ENCODE measurements at places on chromosomes 11 and 22.

- no peak for DNase-seq
These were observed 114.1 kb downstream of the ADAMTS15 start for GRCh38 chr11:130562549-130562948.

DNA sequence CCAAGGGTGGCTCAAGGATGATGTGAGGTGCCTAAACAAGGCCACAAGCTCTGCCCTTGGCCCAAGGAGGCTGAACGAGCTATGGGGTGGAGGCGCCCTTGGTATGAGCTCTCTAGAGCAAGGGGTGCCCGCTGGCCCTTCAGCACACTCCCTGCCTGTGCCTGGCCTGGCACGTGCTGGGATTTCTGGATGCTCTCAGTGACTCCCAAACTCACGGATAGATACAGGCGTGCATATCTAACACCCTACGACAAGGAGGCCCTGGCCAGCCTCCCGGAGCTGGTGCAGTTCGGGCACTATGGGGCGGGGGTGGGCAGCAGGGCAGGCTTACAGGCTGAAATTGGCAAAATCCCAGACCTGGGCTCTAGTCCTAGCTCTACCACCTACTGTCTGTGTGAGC lies 30.6 kb downstream of the SCUBE1 start:
- no peak for DNase-seq

DNA sequence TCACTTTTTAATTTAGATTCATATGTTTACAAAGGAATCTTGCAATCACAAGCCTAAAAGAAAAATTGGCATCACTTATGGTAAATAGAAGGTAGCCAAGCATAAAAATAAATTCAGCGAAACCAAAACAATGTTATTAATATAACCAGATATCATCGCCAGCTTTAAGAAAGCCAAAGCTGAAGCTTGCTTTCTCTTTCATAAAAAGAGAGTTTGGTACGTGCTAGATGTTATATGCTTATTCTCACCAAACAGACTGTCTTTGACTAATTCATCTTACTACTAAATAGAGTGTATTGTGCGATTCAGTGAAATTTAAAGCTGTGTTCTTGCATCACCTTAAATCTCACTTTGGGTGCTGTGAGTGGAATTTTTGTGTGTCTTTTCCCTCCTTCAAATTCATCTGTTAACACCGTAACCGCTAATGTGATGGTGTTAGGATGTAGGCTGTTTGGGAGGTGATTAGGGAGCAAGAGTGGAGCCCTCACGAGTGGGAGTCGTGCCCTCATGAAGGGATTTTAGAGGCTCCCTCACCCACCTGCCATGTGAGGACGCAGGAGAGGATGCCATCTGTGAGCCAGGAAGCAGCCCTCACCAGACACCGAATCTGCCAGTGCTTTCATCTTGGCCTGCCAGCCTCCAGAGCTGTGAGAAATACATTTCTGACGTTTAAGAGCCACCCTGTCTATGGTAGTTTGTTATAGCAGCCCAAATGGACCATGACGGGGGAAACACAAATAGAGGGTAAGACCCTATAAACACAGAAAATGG lies 134.1 kb upstream of the TMEM45B start:
- no peak for DNase-seq

- no peak for DNase-seq
These were observed 161.3 kb downstream of the DDX10 start for GRCh38 chr11:108826136-108826535.

DNA sequence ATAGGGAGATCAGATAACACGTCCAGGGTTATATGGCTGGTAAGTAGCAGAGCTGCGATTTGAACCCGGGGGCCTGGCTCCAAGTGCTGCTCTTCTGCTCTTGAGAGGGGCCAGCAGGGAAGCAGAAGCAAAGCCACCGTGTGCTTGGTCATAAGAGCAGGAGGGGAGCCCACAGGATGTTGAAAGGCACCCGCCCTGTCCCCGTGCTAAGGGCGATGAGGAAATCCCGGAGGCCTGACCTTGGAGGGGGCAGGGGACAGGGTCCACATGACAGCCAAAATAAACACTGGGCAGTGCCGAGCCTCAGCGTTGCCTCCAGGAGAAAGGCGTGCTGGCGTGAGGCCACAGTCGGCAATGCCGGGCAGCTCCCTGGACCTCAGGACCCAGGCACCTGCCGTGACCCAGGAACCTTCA lies 28.8 kb downstream of the TOM1 start:
- no peak for DNase-seq

DNA sequence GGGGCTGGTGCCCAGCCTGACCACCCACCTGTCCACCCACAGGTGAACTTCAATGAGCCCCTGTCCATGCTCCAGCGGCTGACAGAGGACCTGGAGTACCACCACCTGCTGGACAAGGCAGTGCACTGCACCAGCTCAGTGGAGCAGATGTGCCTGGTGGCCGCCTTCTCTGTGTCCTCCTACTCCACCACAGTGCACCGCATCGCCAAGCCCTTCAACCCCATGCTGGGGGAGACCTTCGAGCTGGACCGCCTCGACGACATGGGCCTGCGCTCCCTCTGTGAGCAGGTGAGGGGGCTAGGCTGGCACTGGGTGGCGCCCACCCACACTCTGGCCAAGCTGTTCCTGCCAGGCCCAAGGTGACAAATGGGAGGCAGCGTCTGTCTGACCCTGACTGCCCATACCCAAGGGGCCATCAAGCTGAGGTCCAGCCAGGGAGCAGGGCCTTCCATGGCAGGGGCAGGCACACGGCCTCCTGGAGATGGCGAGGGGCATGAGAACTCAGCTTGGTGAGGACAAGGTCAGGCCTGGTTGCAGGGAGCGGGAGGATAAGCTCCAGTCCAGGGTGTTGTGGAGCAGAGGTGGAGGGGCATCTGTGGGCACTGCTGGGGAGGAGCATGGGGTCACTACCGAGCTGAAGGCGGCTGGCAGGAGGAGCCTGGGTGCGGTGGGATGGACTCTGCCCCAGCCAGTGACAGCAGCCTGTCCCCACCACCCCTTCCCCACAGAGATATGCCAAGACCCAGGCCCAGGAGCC lies 77.7 kb downstream of the MORC2 start:
- peak; percentile 23 for DNase-seq

- no peak for DNase-seq
These were observed 26.3 kb downstream of the PRCP start for GRCh38 chr11:82873919-82874333.

DNA sequence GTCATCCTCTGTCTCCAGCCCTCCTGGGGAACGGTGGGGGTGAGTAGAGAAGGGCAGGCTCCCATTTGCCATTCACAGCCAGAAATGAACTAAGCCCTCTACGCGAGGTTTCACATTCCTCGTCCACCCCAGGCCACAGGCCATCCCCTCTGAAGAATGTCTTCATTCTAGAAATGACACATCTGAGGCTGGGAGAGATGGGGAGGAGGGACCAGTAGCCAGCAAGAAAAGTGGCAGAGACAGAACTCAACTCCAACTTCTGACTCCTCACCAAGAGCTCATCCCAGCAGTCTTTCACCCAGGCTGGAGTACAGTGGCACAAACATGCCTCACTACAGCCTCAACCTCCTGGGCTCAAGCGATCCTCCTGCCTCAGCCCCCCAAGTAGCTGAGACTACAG lies 3.4 kb downstream of the CTSF start:
- no peak for DNase-seq

DNA sequence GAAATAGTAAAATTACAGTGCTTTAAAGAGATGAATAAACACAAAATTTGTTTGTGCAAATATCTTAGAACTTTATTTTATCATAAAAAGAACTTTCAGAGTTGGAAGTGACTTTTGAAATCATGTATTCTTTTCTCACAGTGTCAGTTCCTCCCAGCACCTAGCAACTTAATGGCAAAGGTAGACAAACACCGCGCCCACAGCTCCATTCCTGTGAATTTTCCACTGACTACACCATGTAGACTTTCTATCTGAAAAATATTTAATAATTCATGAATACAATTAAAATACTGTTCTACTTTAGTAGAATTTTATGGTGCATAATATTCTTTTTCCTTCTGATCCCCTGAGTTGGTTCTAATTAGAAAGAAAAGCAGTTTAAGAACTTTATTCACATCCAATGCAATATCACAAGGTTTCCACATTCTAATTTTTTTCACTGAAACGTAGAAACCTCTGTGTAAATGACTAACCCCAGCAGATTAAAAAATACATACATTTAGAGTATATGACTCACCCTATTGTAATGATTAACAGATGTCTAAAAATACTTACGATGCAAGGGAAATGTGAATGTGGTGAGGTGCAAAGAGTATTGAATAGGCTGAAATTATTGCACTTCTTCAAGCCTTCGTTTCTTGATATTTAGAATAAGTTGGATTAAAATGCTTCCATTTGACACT lies 218.2 kb upstream of the CCDC179 start:
- DNase-seq = peak; percentile 9

DNA sequence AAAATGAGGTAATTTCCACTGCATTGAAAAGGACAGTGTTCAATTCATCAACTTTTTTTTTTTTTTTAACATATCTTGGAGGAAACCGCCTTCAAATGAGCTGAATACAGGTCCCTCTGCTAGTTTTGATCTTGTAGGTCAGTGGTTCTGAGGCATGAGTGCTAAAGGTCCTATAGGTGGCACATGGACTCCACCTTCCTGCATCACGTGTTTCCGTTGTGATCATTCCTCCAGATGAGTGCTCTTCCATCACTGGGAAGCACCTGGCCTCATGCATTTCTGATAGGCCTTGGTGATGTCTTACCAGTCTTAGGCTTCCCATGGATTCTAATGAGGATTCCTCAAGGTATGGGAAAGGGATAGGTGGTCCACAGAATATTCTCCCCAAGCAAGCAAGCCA lies 37.8 kb downstream of the FDX1 start:
- DNase-seq = no peak

DNA sequence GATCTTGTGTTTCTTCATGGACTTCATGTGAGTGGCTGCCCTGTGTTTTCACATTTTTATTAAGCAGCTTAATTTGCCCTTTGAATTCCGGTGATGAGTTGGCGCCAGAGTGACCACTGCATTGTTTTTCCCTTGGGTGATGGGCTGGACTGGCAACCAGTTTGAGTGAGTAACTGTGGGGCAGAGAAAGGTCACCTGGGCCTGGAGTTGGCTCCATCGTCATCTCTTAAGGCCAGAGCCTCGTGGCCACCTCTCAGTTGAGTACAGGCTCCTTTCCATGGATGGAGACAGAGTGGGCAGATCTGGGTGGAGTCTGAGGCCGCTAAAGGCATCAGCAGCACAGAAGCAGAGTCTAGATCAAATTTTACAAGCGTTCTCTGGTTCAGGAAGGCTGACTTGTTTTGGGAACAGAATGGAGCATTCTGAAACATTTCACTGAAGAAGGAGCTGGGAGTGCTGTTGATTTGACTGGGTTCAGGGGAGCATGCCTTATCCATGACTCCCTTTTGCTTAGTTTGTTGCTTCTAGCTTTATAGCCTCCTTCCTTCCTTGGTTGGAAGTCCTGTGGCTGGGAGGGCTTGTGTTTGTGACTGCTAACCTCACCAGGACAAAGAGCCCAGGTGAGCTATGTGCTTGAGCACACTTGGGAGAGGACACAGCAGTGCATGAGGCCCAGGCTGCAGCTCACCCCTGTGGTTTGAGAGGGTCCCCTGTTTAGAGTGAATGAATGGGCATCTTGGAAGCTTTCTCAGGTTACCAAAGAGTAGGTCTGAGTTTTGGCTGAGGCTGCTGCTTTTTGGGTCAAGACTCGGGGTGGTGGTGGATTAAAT lies 7.8 kb downstream of the BCR start:
- no peak for DNase-seq

GRCh38 chr11:75474878-75475766 lies 42.1 kb upstream of the KLHL35 start:
- peak; percentile 46 for DNase-seq

DNA sequence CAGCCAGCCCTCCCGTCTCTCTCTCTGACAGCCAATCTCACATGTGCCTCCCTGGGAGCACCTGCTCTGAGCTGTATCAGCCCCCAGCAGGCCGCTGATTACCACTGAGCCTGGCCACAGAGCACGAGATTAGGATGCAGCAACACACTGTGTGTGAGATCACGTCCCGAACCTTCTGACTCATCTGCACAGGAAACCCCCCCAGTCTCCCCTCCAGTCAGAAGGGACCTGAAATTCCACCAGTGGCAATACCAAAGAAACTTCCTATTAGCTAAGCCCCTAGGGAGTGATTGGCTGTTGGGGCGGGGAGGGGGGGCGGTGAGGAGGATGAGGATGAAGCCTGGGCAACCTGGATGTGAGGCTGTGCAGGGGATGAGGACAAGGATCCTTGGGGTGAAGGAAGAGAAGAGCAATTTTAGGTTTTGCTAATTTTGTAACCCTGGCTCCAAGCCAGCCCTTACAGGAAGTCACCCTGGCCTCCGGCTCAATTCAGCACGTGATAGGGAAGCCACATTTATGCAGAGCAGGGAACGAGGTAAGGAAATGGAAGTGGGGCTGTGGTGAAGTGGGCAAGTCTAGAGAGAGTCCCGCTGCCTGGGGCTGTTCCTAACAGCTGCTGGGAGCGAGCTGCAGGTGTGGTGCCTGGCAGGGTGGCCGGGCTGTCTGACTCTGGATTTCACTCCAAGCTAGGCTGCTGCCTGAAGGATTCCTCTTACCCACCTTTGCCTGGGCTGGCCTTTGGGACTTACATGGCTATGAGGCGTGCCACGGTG lies 1.9 kb downstream of the SLC43A3 start:
- DNase-seq = peak; percentile 87

Measured in brain microvascular endothelial cell (primary cell).